ENCODE measurements at places on chromosomes 4 and X. TPM values are rescaled to one million over a fixed set of nuclear protein-coding genes. Genes with fewer than 3 reads are reported as not detected.

The EDA gene
- 7.8 TPM for polyA plus RNA-seq

DNA sequence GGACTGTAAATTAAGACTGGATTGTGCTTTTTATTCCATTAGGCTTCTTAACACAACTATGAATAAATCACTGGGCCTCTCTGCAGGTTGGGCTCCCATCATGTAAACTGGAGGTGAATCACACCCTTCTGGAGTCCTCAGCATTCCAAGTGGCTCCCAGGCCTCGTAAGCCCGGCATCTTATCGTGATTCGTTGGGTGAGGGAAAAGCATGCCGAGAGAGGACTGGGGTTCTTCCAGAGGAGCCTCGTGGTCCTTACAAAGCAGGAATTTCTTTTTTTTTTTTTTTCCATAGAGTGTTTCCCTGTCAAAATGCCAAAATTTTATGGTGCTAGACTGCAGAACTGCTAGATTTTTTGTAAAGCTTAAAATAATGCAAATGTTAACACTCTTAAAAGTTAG is 20.0 kb downstream of the CLDN22 start:
- no peak for DNase-seq

The CABS1 gene
- 0.32 TPM for polyA plus RNA-seq

GRCh38 chr4:26345565-26345938 is 24.7 kb downstream of the RBPJ start:
- no peak for DNase-seq

DNA sequence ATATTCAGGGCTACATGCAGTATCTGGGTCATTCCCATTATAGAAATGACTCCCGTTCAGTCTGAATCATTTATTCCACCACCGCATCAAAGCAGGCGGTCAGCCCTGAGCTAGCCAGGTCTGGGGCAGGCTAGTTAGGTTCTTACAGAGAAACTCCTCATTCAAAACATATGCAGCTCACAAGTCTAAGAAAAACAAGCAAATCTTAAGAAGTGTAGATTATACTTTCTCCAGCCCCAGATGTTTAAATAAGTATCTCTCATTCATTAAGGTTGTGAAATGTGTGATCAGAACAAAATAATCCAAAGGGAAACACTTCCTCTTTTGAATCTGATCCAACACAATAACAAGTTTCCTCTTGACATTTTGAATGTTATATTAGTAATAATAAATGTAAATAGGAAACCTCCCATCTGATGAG is 441.9 kb downstream of the INPP4B start:
- DNase-seq: no peak

DNA sequence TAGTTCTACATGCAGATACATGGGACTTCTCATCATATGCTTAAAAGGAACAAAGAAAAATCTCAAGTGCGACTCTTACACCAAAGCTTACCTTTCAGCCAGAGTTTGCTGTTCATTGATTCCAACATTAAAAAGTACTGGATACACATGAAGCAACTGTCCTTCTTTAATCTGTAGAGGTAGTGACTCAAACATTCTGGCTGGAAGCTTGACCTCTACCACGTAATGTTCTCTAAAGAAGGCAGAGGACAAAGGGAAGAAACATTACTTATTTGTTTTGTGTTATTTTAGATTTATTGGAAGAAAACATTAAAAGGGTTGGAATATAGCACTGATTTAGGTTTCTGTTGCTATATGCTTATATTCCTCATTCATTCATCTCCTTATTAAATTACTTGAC is 476.1 kb downstream of the IL15 start:
- DNase-seq: no peak

- DNase-seq: no peak
Measured at GRCh38 chr4:130025701-130026100, 929.7 kb downstream of the C4orf33 start.

DNA sequence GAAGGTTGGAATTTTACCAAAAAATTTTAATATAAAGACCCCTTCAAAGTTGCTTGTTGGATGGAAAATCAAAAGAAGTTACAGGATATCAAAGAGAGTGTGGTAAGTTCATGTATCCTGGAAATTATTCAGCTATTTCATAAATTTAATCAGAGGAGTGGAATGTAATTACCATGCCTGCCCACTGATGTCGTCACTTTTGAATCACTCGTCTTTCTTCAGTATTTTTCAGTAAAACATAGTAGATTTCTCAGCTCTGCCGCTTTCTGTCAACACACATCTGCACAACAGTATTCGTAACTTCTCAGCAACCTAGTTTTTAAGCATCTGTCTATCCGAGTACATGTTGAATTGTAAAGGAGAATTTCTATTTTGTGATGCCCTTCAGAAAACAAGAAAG is 2163.0 kb upstream of the AGA start:
- DNase-seq: no peak
